ENCODE measurements at places on chromosomes 6 and 20.

DNA sequence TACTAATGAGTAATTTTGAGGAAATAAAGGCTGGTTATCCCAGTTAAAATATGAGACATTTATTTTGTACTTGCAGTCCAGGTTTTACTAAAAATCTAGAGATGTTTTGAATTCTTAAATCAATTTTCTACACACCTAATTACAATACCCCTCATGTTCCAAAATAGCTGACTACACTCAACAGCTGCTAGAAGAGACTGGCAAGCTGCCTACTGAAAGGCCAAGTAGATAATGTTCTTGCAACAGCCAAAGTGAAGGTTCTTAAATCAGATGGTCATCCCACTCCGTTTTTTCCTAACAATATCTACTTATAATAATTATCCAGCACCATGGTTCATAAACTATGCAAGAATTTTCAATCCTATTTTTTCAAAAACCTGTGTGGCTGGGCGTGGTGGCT, 69.0 kb downstream of the DTNBP1 start:
- peaks cover 3% of the 10 kb centered on the region for H3K4me1 ChIP-seq
- no peak overlapping the region for H3K4me3 ChIP-seq
- no peaks in the 10 kb centered on the region for H3K27me3 ChIP-seq

- no peak overlapping the region for H3K4me3 ChIP-seq
- H3K27ac ChIP-seq, result no peak overlapping the region
- H3K27me3 ChIP-seq, result no peaks in the 10 kb centered on the region
Measured at GRCh38 chr6:157368359-157369049, 12.5 kb upstream of the ZDHHC14 start.

GRCh38 chr6:105886814-105887544, 199.2 kb upstream of the PRDM1 start:
- no peak overlapping the region for H3K4me3 ChIP-seq
- no peaks in the 10 kb centered on the region for H3K4me1 ChIP-seq
- H3K27ac ChIP-seq, result no peak overlapping the region

GRCh38 chr6:45870531-45870930, 145.1 kb downstream of the CLIC5 start:
- no peaks in the 10 kb centered on the region for H3K27me3 ChIP-seq
- no peak overlapping the region for H3K27ac ChIP-seq
- H3K4me1 ChIP-seq, result no peaks in the 10 kb centered on the region
- no peak for DNase-seq

DNA sequence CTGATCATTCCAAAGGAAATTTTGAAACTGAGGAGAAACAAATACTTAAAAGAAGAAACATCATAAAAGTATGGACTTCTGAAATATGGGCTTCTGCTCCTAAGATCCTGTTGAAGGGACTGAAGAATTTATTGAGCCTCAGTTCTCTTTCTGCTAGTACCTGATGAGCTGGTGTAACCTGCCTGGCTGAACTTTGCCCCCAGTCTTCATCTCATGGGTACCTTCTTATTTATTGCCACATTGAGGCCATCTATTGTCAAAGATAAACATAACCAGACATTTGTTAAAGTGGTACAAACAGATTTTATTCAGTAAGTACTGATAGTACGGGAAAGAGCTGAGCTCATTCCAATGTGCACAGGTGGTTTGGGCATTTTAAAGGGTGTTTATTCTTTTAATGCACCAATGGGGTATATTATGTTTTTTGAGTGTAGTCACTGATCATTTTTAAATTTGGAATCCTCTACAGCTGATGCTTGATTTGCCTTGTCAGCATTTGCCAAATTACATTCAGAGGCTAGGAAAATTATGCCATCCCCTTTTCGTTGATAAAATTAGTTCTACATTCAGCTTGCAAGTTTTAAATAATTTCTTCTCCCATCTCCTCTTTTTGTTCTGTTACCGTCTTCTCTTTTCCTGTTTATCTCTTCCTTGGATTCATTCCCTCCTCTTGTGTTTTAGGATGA, 118.2 kb downstream of the PRIM2 start:
- no peaks in the 10 kb centered on the region for H3K27me3 ChIP-seq
- no peaks in the 10 kb centered on the region for H3K36me3 ChIP-seq
- no peaks in the 10 kb centered on the region for H3K4me1 ChIP-seq
- no peak overlapping the region for H3K27ac ChIP-seq
- H3K4me3 ChIP-seq, result no peak overlapping the region
- DNase-seq, result no peak

- no peak overlapping the region for H3K27ac ChIP-seq
- no peaks in the 10 kb centered on the region for H3K36me3 ChIP-seq
- DNase-seq, result no peak
- no peak overlapping the region for H3K4me3 ChIP-seq
- no peaks in the 10 kb centered on the region for H3K4me1 ChIP-seq
Measured at GRCh38 chr20:60518022-60518421, 559.8 kb downstream of the CDH26 start.

- H3K4me1 ChIP-seq, result no peaks in the 10 kb centered on the region
- H3K27ac ChIP-seq, result no peak overlapping the region
- DNase-seq, result no peak
- peaks cover 81% of the 10 kb centered on the region for H3K36me3 ChIP-seq
- no peaks in the 10 kb centered on the region for H3K27me3 ChIP-seq
Measured at GRCh38 chr6:161091972-161092701, 100.6 kb downstream of the MAP3K4 start.

- H3K4me1 ChIP-seq, result peaks cover 24% of the 10 kb centered on the region
- H3K36me3 ChIP-seq, result no peaks in the 10 kb centered on the region
- H3K27ac ChIP-seq, result peak overlapping the region; percentile 54
- H3K27me3 ChIP-seq, result no peaks in the 10 kb centered on the region
- no peak for DNase-seq
Measured at GRCh38 chr6:16712931-16713484, 48.3 kb downstream of the ATXN1 start.

DNA sequence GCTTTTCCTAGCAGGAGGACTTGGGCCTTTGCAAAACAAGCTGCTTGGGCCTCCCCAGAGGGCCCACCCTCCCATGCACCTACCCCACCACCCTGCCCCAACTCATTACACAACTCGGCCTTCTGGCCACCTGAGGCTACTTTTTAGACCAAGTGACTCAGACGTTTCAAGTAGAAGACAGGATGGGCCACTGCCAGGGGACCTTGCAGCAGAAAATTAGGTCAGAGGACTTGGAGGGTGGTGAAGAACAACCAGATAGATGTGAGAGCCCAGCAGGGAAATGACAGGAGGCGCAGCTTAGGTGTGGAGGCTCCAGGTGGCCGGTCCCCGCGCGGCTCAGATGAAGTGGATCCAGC, 1.4 kb downstream of the PPP1R3D start:
- peaks cover 30% of the 10 kb centered on the region for H3K4me1 ChIP-seq
- H3K27me3 ChIP-seq, result no peaks in the 10 kb centered on the region
- no peak overlapping the region for H3K4me3 ChIP-seq
- H3K36me3 ChIP-seq, result peaks cover 17% of the 10 kb centered on the region
- no peak overlapping the region for H3K27ac ChIP-seq
- no peak for DNase-seq

- DNase-seq, result no peak
- no peaks in the 10 kb centered on the region for H3K27me3 ChIP-seq
- no peak overlapping the region for H3K27ac ChIP-seq
- H3K36me3 ChIP-seq, result peaks cover 19% of the 10 kb centered on the region
- no peaks in the 10 kb centered on the region for H3K4me1 ChIP-seq
- no peak overlapping the region for H3K4me3 ChIP-seq
Measured at GRCh38 chr6:45532721-45533210, 155.0 kb upstream of the SUPT3H start.

- peak overlapping the region; percentile 76 for H3K4me3 ChIP-seq
- peak; percentile 47 for DNase-seq
- peak overlapping the region; percentile 97 for H3K27ac ChIP-seq
- H3K27me3 ChIP-seq, result no peaks in the 10 kb centered on the region
Measured at GRCh38 chr6:63571361-63572043, 778 bp upstream of the LOC128125822 start.

DNA sequence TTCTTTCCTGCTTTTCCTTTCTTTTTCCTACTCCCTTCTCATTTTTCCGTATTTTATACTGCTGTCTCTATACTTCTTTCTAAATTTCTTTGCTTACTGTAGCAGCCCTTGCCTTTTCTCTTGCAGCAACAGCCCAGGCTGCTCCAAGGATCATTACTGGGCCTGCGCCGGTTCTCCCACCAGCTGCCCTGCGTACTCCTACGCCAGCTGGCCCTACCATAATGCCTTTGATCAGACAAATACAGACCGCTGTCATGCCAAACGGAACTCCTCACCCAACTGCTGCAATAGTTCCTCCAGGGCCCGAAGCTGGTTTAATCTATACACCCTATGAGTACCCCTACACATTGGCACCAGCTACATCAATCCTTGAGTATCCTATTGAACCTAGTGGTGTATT, 148.8 kb downstream of the QKI start:
- no peak overlapping the region for H3K27ac ChIP-seq
- no peak for DNase-seq
- no peak overlapping the region for H3K4me3 ChIP-seq
- H3K36me3 ChIP-seq, result peaks cover 23% of the 10 kb centered on the region
- H3K27me3 ChIP-seq, result no peaks in the 10 kb centered on the region

- H3K4me3 ChIP-seq, result no peak overlapping the region
- peaks cover 19% of the 10 kb centered on the region for H3K4me1 ChIP-seq
- no peak overlapping the region for H3K27ac ChIP-seq
Measured at GRCh38 chr6:157879873-157880254, 56.8 kb downstream of the SNX9 start.

- DNase-seq, result no peak
- H3K4me3 ChIP-seq, result no peak overlapping the region
- no peaks in the 10 kb centered on the region for H3K4me1 ChIP-seq
- no peaks in the 10 kb centered on the region for H3K27me3 ChIP-seq
- H3K27ac ChIP-seq, result no peak overlapping the region
Measured at GRCh38 chr20:59743767-59744485, 139.6 kb downstream of the PHACTR3 start.

GRCh38 chr6:31541059-31541657, 645 bp downstream of the DDX39B start:
- H3K36me3 ChIP-seq, result peaks cover 44% of the 10 kb centered on the region
- no peaks in the 10 kb centered on the region for H3K27me3 ChIP-seq
- peaks cover 48% of the 10 kb centered on the region for H3K4me1 ChIP-seq

GRCh38 chr20:25178563-25179438, 16.7 kb upstream of the ENTPD6 start:
- H3K27ac ChIP-seq, result no peak overlapping the region
- H3K4me3 ChIP-seq, result no peak overlapping the region
- H3K36me3 ChIP-seq, result no peaks in the 10 kb centered on the region
- DNase-seq, result no peak

Measured in CD4-positive, alpha-beta T cell (primary cell).